ENCODE measurements at places on chromosomes 16 and 17.

GRCh38 chr17:20315311-20315710 lies 152.0 kb downstream of the LGALS9B start:
- no peak for DNase-seq

- DNase-seq, result no peak
These were observed 22.7 kb downstream of the BCO1 start for GRCh38 chr16:81261049-81261648.

DNA sequence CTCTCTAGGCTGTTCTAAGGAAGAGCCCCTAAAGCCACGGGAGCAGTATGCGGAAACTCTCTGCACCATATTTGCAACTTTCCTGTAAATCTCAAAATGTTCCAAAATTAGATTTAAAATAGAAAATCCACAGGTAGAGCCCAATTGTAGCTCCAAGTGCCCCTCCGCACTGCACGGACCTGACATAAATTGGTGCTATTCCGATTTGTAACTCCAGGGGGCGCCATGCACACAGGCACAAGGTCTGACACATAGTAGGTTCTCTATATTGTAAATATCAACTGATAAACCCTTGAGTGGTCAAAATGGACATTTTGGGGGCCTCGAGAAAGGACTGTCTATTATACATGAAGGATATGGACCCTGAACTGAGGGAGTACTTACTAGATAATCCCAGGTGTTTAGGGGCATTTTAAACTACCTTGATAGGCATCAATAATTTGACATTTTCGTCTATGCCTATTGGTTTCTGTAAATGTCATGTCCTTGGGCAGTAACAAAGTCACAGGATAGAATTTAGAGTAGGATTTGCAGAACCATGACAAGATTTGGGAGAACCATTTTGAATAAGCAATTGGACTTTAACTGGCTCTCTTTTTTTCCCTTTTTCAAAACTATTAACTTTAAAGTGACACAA lies 36.6 kb upstream of the TMEM132E start:
- peak; percentile 20 for DNase-seq

DNA sequence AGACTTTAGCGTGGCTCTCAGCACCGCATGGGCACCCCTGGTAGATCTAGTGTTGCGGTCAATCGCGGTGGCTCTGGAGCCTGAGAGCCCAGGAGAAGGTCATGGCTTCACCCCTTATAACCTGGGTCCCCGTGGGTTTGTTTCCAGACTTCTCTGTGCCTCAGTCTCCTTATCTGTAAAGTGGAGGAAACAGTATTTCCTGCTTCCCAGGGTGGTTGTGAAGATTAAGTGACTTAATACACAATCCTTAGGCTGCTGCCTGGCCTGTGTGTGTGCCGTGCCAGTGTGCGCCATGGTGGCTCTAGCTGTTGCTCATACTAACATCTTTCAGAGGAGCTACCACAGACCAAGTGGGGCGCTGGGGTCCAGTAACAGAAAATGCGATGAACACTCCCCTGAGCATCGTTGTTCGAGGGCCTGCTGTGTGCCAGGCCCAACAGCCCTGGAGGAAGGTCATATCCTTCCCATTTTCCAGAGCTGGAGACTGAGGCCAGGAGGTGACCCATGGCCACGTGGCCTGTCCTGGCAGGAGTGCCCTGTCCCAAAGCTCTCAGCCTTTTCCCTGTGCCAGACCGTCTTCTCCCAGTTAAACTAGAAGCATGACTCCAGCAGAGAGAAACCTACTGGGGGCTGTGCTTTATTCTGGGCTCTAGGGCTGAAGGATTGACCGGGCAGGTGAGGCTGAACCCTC lies 70.1 kb downstream of the CMIP start:
- no peak for DNase-seq

DNA sequence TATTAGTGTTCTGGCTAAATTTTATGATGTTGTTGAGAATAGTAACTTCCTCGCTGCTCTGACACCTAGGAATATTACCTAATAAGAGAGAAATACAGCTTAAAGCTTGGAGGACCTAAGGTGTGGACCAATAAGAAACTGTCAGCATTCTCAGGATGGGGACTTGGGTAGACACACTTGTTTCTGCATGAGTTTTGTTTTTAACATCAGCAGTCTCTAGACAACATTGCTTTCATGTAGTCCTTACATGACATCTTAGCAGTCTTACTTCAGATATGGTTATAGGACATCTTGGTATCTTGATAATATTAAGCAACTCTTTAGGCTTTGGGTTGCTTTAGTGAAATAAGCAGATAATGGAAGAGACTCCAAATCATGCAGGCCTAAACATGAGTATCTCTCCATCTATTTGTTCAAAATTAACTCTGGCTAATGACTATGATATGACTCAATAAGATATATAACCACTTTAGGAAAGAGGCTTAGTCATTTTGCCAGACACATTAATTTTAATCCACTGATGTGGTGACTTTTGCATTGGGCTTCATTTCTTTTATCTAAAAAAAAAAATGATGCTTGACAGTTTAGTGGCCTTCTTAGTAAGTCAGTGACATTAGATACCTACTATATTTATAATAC lies 84.5 kb downstream of the WNT3 start:
- no peak for DNase-seq

Measured in midbrain (tissue), 1 donor.